Right cardiac atrium (tissue), 5 donors: ENCODE measurements at places on chromosomes 4 and X. TPM values are rescaled to one million over a fixed set of nuclear protein-coding genes. Genes with fewer than 3 reads are reported as not detected.

DNA sequence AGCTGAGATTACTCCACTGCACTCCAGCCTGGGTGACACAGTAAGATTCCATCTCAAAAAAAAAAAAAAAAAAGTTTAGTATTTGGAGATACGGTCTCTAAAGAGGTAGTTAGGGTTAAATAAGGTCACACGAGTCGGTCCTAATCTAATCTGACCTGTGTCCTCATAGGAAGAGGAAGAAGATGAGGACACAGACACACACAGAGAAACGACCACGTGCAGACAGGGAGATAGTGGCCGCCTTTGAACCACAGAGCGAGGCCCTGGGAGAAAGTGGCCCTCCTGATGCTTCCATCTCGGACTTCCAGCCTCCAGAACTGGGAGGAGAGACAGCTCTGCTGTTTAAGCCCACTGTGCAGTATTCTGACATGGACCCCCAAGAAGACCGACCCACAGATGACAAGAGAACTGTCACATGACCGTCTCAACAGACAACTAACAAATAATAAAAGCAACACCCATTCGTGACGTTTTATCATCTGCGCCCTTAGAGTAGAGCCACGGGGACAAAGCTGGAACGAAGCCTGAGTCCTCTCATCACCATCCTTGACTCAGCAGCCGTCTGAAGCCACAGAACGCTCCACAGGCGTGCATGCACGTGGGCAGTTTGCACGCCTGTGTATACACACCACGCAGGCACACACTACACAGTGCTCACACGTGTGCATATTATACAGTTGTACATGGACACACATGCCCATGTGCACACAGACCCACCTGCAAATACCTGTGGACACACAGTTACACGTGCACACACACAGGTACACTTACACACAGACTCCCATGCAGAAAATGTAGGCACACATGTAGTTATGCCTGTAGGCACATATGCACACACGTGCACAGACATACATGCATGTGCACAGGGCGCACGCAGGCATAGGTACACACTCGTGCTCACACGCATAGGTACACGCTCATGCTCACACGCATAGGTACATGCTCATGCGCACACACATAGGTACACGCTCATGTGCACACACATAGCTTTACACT is 51.7 kb downstream of the FAM53A start:
- no peak for DNase-seq

DLG3 gene
- 16.2 TPM for total RNA-seq

GTPBP6 gene
- total RNA-seq = 57.6 TPM

GPRIN3 gene
- 8.3 TPM for total RNA-seq

- DNase-seq = no peak
These were observed 73.6 kb upstream of the PJA1 start for GRCh38 chrX:69238887-69239231.

- no peak for DNase-seq
These were observed 101.4 kb downstream of the FNIP2 start for GRCh38 chr4:158870282-158870625.

DNA sequence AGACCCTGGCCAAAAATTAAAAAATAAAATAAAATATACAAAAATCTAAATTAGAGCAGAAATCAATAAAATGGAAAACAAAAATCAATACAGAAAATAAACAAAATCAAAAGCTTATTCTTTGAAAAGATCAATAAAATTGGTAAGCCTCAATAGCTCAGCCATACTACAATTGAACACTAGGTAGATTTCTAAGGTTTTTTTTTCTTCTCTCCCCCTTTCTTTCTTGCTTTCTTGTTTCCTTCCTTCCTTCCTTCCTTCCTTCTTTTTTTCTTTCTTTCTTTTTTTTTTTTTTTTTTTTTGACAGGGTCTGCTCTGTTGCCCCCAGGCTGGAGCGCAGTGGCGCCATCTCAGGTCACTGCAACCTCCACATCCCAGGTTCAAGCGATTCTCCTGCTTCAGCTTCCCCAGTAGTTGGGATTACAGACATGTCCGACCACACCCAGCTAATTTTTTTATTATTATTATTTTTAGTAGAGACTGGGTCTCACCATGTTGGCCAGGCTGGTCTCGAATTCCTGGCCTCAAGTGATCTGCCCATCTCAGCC is 23.4 kb upstream of the PPP3CA start:
- no peak for DNase-seq

GRCh38 chr4:122612540-122612939 is 8.3 kb downstream of the IL21 start:
- no peak for DNase-seq

SHROOM3 gene
- total RNA-seq = 11.3 TPM

- DNase-seq = no peak
These were observed 86.8 kb upstream of the TSPAN7 start for GRCh38 chrX:38474543-38474942.

DNA sequence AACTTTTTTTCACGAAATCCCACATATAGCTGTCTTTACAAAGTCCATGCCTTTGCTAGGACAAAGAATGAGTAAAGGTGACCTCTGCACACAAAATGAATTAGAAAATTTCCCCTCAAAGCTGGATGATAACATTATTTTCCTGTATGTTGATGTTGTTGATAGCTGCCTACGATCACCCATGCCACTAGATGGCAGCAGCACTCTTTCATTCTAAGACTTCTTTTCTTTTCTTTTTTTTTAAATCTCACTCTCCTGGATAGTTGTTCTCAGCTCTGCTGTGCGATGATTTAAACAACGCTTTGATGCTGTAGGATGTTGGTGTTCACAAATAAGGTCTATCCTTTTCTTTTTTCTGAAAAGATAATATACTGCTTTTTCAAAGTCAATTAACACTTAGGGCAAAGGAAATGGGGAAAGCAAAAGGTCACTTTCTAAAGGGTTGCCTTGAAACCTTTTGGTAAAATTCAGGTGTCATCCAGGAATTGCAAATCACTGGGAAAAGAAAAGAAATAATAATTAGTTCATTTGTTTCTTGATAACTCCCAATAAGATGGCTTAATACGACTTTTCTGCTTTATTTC is 266.8 kb downstream of the C4orf33 start:
- DNase-seq = peak; percentile 73

ENPP6 gene
- total RNA-seq = not detected

DNA sequence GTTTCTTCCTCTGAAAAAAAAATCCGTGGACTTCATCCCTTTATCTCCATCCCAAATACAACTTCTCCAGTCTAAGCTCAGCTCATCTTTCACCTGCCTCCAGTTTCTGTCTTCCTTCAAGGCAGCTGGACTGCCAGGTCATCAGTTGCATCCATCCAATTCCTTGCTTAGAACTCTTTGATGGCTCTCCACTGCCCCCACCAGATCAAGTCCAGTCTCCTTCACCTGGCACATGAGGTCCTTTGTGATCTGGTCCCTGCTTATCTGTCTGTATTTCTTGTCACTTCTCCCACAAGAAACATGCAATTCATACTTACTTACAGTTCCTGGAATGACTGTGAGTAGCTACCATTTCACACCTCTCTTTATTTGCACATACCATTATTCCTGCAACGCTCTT is 33.8 kb downstream of the OTUD6A start:
- no peak for DNase-seq

- DNase-seq = no peak
These were observed 609.8 kb downstream of the ZNF674 start for GRCh38 chrX:45935408-45935807.

DNA sequence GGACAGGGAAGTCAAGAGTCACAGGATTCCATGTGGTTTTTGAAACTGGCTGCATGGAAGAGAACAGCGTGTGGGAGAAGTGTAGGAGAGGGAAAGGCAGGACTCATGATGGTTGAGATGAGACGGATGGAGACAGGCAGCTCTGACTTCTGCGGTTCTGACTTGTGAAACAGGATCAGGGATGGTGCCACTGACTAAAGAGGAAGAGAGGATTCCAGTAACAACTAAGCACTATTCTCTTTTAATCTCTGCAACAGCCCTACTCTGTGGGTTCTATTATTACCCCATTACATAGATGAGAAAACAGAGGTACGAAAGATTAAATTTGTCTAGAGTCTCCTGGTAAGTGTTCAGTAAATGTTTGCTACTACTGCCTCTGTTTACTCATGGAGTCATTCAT is 156.3 kb downstream of the CBR4 start:
- DNase-seq = no peak
